T-helper 1 cell (primary cell): ENCODE measurements at places on chromosomes 1 and 21.

DNA sequence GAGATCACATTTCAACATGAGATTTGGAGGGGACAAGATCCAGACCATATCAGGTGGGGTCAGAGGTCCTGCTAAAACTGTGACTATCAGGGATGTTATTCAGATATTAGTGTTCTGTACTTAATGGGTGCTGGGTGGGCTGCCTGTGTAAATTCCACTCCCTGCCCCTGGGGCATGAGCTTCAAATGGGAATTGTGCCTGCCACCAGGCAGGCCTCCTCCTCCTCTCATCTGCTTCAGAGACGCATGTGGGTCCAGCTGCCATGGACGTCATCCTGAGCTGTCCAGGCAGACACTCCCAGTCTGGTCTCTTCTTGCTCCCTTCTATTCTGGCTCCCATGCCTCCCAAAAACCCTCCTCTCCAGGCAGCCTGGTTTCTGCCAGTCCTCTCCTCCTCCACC, 10.4 kb downstream of the QSOX1 start:
- DNase-seq: no peak

GRCh38 chr1:111690306-111690617, 48.9 kb downstream of the INKA2 start:
- no peak for DNase-seq

DNA sequence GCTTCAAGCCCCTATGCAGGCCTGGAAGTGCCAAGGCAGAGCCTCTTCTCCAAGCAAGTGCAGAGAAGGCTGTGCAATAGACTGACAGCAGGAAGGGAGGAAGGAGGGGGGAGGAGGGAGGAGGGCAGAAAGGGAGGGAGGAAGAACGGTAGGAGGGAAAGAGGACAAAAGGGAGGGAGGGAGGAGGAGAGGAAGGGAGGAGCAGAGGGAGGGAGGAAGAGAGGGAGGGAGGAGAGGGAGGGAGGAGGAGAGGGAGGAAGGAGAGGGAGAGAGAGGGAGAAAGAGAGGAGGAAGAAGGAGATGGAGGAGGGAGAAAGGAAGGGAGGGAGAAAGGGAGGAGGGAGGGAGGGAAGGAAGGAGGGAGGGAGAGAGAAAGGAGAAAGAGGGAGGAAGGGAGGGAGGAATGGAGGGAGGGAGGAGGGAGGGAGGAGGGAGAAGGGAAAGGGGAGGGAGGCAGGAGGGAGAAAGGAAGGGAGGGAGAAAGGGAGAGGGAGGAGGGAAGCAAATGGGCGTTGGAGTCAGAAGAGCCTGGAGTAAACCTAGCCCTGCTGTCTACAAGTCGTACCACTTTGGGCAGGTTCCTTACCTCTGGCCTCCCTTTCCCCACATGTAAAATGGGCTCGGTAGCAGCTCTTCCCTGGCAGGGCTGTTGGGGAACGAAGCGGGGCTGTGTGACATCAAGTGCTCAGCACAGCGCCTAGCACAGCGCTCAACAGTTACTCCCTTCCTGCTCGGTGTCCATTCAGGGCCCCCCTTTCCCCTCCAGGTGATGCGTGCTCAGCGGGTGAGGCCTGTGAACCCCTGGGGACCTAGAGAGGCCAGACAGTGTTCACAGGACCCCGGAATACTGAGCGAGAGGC, 244.6 kb downstream of the NPHP4 start:
- DNase-seq: no peak

GRCh38 chr1:183817576-183818288, 12.8 kb downstream of the RGL1 start:
- no peak for DNase-seq
